ENCODE measurements at places on chromosomes 5 and 9.

GRCh38 chr5:35145691-35146317 lies 84.5 kb downstream of the PRLR start:
- no peak for DNase-seq

DNA sequence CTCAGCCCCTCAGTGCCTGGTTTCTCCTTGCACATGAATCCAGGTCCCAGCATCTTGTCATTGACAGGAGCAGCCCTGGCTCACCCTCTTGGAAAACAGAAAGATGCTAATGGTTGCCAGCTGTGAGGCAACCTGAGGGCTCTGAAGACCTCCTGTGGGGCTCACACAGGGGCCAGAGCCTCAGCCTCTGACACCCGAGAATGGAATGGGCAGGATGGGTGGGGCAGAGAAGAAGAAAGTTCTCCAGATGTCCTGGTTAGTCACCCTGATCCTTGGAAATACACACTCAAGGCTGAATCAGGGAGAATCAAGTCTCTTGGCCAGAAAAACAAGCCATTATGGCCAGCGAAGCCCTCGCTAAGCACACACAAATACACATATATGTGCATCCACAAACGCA lies 32.3 kb upstream of the SPATA31E1 start:
- DNase-seq: no peak

DNA sequence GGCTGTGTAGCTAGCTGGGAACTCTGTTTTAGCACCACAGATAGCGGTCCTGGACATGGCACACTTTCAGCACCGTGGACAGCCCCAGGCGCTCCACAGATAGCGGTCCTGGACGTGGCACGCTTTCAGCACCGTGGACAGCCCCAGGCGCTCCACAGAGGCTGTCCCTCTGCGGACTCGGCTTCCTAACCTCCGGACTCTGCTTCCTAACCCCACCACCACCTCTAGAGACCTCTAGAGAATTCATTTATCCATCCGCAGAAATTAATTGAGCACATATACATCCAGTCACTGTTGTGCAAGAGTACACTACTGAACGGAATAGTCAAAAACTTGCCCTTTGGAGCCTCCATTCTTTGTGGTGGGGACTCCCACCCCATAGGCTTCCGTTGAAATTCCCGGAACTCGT lies 27.4 kb downstream of the UNC5A start:
- peak; percentile 60 for DNase-seq

GRCh38 chr5:45697201-45697600 lies 1.0 kb upstream of the HCN1 start:
- DNase-seq: no peak

DNA sequence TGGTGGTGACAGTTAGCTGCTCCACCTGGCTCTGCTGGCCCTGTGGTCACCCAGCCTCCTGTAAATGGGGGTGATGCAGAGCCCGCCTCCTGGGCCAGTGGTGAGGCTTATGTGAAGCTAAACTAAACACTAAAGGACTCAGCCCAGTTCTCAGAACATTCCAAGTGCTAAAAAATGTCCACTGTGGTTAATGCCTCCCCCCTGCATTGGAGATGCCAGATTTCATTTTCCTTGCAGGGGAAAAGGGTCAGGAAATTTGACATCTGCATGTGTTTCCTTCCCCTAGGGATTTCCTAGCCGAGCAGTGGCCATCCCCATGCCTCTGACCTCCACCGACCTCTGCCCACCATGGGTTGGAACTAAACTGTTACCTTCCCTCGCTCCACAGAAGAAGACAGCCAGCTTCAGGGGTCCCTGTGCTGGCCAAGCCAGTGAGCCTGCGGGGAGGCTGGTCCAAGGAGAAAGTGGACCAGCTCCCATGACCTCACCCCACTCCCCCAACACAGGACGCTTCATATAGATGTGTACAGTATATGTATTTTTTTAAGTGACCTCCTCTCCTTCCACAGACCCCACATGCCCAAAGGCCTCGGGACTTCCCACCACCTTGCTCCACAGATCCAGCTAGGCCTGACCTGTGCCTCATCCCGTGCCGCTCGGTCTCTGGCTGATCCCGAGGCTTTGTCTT lies 13.0 kb downstream of the CD74 start:
- DNase-seq: no peak

DNA sequence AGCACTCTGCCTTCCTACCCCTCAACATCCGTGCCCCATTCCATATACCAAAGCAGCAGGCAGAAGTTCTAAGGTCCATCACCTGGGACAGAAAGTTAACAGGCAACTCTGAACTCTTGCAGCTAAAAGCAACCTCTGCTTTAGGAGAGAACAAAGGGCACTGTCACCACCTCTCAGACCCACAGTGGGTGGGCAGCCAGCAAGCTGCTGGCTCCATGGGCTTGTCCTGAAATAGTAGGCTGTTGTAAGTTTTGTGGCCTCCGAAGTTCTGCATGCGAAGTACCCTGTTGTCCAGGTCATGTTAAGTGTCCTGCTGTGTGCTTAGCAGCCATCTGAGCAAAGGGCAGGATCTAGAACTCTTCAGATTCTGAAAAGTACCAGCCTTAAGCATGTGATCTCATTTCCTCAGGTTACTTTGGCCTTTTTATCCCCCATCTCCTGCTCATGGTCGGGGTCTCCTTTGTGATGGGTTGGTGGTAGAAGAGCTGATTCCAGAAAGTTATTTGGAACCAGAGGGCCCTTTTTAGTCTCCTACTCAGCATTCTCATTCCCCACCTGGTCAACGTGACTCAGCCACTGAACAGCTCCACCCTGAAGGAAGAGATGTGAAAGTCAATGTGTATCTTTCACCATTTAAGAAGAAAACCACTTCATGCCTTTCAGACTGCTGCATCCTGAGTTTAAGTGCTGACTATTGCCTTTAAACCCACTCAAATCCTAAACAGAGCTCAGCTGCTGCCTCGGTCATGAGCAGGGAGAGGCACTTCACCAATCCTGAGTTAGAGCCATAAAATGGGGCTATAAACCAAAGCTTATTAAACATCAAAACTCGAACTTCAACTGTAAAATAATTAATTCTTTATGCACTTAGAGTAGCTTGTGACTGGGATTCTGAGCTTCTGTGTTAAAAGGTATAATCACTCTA lies 121.4 kb downstream of the DPYSL3 start:
- DNase-seq: no peak

DNA sequence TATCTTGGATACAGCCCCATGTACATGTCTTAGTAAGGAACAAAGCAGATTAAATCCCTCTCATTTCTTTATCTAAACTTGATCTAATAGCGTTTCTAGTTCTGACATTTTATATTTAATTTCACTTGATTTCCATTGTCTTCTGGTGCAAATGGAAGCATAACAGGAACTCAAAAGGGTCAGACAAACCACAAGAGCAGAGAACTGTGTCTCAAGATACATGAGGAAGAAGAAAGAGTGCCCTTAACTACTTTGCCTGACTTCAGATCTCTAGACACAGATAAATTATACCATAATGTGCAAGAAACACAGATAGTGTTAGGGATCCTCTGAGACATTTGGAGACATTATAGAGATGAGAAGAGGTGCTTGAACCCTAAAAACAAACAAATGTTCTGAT lies 20.7 kb upstream of the STX17 start:
- peak; percentile 7 for DNase-seq

- DNase-seq: no peak
Measured at GRCh38 chr5:77768978-77769377, 7.2 kb downstream of the TBCA start.

DNA sequence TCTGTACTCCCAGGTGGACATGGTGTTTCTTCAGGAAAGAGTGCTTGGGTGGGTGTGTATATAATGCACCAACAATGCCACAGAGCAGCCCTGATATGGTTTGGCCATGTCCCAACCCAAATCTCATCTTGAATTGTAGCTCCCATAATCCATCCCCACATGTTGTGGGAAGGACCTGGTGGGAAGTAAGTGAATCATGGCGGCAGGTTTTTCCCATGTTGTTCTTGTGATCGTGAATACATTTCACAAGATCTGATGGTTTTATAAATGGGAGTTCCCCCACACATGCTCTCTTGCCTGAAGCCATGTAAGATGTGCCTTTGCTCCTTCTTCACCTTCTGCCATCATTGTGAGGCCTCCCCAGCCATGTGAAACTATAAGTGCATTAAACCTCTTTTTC lies 158.5 kb downstream of the NR3C1 start:
- no peak for DNase-seq

- DNase-seq: no peak
Measured at GRCh38 chr5:172321593-172321992, 38.0 kb upstream of the UBTD2 start.

- DNase-seq: no peak
Measured at GRCh38 chr5:84821924-84822323, 437.2 kb upstream of the EDIL3 start.
